SJCRH30 (cell line): ENCODE measurements at places on chromosomes 2 and 18. TPM values are rescaled to one million over a fixed set of nuclear protein-coding genes. Genes with fewer than 3 reads are reported as not detected.

TMEFF2 gene
- total RNA-seq = 5.0 and 7.0 TPM in 2 replicates

MC4R gene
- total RNA-seq = not detected in 2 replicates

LGALSL gene
- 11.3 and 14.9 TPM in 2 replicates for total RNA-seq

GALNT14 gene
- total RNA-seq = not detected in 2 replicates

SERPINB2 gene
- not detected in 2 replicates for total RNA-seq

SCYGR4 gene
- total RNA-seq = not detected in 2 replicates

MROH2A gene
- not detected in 2 replicates for total RNA-seq

AFF3 gene
- not detected in 2 replicates for total RNA-seq

NAT8 gene
- total RNA-seq = not detected in 2 replicates

ACVR1C gene
- 2.8 and 3.4 TPM in 2 replicates for total RNA-seq

ATP8B1 gene
- total RNA-seq = not detected in 2 replicates

DNA sequence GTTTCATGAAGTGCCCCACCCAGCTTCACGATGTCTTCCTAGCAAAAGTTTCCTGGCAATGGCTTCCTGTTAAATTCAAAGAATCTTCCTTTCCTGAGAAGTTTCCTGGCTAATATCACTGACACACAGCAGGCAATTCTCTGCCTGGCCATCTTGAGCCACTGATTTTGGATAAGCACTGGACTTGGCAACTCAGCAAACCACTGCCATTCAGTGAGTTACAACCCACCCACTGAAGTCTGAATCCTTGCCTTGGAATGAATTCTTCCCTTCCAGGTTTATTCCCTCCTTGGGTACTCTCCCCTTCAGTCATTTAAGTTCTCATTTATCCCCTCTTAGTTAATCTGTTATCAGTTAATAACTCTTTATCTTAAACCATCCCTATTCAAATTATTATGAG, 426.0 kb downstream of the MBD2 start:
- DNase-seq = no peak

DNA sequence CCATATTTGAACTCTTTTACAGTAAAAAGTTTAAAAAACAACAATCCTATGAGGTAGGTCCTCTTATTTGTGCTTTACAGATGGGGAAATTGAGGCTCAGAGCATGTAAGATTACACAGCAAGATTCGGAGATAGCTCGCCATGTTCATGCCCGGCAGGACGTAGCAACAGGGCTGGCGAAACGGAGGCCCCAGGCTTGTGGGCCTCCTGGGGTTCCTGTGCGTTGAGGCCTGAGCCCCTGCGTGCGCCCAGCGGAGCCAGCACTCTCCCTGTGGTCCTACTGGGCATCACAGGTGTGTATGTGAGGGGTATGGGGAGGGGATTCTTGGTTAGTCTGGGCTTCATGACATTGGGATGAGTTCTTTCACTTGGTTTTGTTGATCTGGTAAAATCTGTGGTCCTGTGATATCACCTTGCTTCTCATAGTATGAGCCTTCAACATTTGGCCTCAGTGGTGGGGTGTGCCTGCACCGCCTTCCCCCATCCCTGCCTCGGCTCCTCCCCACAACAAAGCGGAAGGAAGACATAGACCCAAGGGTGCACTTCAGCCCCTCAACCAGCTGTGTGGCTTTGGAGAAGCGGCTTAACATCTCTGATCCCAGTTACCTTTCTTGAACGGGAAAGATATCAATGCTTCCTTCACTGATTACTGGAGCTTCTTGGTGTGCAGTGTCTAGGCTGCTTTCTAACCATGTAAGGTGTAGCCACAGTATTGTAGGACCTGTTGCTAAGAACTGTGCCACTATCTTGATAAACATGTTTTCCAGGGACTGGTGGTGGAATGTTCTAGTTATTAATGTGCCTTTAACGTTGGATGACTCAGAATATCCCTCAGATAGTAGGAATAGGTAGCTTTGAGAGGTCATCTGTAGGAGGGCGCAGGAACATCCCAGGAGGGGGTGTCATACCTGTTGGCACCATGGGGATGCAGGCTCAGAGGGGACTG, 37.2 kb downstream of the HPCAL1 start:
- DNase-seq = no peak

DNA sequence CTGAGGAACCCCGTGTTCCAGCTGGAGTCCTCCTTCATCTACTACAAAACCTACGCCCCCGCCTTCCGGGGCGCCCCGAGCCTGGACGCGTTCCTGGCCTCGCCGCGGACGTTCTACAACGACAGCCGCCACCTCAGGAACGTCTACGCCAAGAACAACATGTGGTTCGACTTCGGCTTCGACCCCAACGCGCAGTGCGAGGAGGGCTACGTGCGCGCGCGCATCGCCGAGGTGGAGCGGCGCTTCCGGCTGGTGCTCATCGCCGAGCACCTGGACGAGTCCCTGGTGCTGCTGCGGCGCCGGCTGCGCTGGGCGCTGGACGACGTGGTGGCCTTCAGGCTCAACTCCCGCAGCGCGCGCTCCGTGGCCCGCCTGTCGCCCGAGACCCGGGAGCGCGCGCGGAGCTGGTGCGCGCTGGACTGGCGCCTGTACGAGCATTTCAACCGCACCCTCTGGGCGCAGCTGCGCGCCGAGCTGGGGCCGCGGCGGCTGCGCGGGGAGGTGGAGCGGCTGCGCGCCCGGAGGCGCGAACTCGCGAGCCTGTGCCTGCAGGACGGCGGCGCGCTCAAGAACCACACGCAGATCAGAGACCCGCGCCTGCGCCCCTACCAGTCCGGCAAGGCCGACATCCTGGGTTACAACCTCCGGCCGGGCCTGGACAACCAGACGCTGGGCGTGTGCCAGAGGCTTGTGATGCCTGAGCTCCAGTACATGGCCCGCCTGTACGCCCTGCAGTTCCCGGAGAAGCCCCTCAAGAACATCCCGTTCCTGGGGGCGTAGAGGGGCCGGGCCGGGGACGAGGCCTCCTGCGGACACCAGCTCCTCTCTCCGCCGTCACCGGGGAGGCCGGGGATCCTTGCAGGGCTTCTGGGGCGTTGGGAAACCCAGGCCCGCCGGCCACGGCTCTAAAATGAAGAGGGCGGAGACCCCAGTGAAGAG, 5.3 kb upstream of the NEU4 start:
- no peak for DNase-seq

DNA sequence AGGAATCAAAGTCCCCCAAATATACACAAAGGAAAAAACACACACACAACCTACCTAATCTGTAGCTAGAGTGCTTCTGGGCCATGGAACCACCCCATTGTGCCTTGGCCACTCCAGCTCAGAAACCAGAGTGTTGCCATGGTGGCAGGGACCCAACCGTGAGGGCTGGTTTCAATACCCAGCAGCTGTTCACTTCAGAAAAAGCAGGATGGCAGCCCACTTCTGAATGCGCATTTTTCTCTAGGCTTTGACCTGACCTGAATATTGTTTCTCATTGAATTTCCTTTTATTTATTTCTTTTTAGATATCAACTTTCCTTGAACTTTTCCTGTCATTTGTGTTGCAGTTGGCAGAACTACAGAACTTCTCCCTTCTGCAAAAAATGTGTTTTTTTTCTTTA, 43.0 kb upstream of the EHBP1 start:
- DNase-seq = peak; percentile 20
